ENCODE measurements at places on chromosomes 2 and 18.

DNA sequence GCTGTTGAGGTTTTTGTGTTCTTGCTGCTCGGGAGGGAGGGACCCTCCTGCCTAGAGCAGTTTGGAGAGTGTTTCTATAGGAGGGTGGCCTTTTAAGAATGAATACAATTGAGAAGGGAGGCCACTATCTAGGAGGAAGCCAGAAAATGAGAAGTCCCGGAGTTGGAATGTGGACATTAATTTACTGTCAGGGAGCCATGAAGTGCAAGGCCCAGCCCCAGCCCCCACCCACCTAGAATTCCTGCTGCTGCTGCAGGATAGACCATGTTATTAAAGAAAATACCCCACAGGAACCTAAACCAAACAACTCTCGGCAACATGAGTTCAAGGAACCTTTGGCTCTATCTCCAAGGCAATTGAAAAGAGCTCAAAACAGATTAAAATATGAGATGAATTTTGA, 46.0 kb downstream of the ZBTB7C start:
- no peak for DNase-seq

GRCh38 chr2:189402932-189403331, 38.3 kb upstream of the WDR75 start:
- no peak for DNase-seq

- DNase-seq: no peak
Measured at GRCh38 chr2:151654891-151655290, 79.4 kb downstream of the NEB start.

DNA sequence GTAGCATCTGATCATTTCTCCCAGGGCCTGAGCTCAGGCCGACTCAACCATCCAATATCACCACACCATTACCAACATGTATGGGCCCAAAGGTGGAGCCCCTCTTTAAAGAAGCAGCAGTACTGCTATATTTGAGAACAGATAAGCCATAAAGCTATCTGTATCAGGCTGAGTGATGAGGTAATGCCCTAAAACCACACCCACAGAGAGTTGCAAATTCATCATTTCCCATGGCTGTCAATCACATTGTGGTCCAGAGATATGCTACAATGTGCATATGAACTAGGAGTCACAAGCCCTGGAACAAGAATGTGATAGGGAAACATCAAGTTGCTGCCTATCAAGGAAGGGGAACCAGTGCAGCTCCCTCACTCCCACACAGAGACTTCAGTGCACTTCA, 52.6 kb upstream of the GALNT13 start:
- DNase-seq: no peak

DNA sequence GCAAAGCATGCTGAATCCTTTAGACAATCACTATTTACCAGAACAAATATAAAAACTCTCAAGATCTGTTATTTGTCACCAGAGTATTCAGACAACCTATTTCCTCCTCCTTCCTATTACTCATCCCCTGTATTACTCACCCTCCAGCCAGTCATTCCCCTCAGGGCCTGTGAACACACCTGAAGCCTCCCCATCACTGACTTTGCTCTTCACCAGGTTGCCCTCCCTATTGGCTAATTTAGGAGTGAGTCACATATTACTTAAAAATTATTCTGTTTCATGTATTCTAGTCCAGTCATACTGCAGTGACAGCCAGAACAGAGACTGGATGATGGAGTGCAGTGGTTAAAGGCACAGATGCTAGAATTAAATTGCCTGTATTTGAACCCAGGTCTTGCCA, 3.7 kb upstream of the ATG16L1 start:
- peak; percentile 79 for DNase-seq

GRCh38 chr18:11304928-11305327, 155.6 kb upstream of the PIEZO2 start:
- DNase-seq: no peak

DNA sequence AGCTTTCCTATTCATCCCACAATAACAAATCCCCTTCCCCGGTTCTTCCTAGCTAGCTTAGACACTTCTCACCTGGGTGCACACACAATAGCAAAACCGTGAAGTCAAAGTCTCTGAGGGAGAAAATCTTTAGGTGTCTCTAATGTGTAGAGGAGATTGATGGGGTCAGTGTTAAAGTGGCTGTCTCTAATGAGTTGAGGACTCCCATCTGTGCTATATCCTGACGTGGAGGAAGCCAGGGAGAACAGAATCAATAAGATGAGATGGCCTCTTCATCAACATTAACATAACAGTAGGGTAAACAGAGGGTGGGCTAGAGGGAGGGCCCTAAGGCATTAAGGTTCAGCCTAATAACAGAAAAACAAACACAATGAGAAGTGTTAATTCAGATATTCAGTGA, 120.4 kb downstream of the SLC5A7 start:
- no peak for DNase-seq

- no peak for DNase-seq
Measured at GRCh38 chr2:42087137-42087856, 39.5 kb downstream of the PKDCC start.

DNA sequence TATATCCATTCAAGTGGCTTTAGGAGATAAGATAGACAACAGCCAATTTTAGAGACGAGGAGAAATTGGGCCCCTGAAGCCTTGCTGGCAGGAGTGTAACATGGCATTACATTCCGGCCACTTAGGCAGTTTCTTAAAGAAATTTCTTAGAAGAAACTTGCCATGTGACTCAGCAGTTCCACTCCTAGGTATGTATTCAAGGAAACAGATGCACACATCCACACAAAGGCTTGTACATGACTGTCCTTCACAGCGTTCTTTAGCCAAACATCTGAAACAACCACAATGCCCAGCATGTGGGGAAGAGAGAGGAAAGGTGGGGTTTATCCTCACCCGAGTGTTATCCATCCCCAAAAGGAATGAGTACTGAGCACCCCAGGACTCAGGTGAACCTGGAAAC, 107.1 kb downstream of the NFATC1 start:
- no peak for DNase-seq

GRCh38 chr2:47346107-47346506, 56.8 kb upstream of the MSH2 start:
- no peak for DNase-seq

DNA sequence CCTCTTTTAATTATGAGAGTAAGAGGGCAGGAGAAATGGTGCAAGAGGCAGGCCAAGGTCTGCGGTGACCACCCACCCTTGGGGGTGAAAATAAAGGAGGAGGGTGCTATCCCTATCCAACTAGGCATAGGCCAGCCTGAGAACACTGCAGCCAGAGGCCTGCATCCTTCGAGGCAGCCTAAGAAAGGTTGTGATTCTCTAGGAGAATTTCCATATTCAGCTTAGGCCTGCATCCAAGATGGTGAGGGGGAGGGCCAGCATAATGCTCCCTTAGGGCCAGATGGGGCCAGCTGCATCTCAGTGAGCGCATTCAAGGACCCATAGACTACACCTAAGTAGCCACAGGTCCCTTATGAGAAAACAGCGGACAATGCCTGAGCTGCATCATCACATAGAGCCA, 3.5 kb upstream of the UPP2 start:
- no peak for DNase-seq

GRCh38 chr2:208488686-208489564, 82.3 kb downstream of the PTH2R start:
- DNase-seq: no peak

DNA sequence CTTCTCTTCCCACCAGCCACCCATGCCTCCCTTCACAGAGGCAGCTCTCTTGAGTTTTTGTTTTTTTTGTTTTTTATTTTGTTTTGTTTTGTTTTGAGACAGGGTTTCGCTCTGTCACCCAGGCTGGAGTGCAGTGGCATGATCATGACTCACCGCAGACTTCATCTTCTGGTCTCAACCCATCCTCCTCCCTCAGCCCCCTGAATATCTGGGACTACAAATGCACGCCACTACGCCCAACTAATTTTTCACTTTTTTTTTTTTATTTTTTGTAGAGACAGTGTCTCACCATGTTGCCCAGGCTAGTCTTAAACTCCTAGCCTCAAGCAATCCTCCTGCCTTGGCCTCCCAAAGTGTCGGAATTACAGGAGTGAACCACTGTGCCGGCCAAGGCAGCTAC, 161.4 kb downstream of the TRABD2A start:
- no peak for DNase-seq

GRCh38 chr18:74836296-74837139, 238.8 kb downstream of the ZNF407 start:
- DNase-seq: no peak

DNA sequence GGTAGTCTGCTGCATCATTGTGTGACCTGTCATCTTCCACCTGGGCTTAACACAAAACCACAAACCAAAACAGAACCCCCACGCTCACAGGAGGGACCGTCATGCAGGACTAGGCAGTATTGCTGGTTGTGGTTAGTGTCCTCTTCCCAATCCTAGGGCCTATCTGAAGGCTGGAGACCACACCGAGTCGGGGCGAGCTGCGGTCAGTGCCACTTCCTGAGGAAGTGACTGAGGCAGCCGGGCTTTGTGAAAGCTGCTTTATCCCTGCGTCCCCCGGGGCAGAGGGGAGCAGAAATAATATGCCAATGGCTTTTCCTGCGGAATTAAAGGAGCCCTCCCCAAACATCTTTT, 22.9 kb downstream of the ZNF532 start:
- peak; percentile 8 for DNase-seq

- no peak for DNase-seq
Measured at GRCh38 chr18:54939361-54939917, 19.8 kb downstream of the CCDC68 start.

DNA sequence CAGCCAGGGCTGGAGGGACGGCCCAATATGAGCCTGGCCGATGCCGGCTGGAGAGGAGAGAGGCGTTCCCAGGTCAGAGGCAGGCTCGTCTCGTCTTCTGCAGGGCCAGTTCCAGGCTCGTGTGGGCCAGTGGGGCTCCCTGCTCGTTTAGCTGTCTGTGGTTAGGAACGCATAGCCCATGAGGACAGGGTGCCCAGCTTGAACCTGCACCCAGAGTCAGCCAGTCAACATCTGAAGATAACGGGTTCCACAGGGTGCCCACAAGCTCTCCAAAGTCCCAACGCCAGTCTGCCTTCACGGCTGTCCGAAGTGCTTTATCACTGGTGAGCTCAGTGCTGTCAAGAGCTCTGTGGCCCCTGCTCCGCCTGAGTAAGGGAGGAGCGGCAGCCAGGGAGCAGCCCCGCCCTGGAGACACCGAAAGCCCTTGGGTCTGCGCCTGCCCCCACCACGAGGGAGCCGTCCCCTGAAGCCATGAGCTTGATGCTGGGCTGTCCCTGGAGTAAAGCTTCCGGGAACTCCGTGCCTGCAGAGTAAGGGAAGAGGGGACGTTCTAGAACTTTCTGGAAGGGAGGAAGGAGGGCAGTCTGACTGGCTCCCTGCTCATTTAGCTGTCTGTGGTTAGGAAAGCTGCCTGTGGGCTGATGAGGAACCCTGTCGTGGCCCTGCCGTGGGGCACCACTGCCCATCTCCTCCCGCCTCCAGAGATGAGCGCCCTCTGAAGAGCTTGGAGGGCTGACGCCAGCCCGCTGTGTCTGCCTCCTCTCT, 2.7 kb upstream of the HSBP1L1 start:
- DNase-seq: no peak

- DNase-seq: peak; percentile 39
Measured at GRCh38 chr2:24083567-24084385, 858 bp downstream of the TP53I3 start.

DNA sequence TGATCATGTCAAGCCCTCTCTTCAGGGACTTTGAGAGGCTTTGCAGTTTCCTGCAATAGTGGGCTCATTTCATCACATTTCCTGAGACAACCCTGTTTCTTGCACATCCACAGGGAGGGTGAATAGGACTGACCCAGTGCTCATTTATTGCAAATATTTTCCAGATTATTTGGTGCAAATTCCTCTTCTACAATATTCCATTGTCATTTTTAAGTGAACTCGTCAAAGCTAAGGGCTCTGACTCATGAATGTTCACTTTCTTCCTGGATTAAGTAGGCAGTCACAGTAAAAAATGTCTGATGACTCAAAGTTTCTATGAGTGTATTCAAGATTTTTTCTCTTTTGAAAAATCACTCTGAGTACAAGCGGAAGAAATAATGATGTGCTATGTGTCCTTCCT, 225.5 kb upstream of the GALNT5 start:
- DNase-seq: no peak

- DNase-seq: no peak
Measured at GRCh38 chr2:6079405-6079804, 387.2 kb downstream of the SOX11 start.

DNA sequence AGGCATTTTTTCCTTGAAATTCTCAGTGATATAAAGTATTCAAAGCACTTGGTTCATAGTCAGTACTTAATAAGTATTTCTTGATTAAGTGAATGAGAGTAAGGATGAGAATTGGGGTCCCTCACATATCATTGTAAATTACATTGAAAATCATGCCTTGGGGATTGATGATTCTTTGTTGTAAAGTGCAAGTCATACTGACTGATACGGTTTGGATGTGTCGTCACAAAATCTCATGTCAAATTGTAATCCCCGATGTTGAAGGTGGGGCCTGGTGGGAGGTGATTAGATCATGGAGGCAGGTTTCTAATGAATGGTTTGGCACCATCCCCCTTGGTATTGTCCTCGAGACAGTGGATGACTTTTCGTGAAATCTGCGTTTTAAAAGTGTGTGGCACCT, 385.9 kb downstream of the DLGAP1 start:
- DNase-seq: no peak

GRCh38 chr2:65466551-65466950, 34.2 kb upstream of the SPRED2 start:
- DNase-seq: no peak

DNA sequence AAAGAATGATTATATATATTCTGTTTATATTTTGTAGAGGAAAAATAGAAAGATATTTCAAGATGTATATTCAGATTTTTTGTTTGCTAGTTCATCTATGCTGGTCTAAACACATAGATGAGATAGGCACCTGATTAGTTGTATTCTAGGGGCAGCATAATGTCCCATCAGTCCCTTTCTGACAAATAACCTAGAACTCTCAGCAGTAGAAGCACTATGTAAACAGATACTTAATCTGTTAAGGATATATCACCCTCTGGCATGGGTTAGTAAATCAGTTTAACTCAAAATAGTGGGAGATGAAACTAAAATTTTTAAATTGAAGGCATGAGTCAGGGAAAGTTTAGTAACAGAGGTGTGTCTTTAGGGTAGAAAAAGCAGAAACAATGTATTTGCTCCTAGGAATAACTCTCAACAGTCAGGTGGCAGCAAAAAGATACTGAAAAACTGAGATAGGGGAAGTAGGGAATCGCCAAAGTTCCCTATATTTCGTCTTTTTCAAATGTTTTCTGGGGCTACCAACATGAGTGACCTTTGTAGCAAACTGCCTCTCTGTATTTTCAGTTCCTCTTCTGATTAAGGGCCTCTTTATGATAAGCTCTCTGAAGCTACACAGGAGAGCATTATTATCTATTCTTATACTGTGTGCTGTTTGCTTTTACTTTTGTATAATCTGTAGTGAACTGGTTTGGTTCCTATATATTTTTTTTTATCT, 5.7 kb downstream of the PPP1R1C start:
- DNase-seq: no peak

DNA sequence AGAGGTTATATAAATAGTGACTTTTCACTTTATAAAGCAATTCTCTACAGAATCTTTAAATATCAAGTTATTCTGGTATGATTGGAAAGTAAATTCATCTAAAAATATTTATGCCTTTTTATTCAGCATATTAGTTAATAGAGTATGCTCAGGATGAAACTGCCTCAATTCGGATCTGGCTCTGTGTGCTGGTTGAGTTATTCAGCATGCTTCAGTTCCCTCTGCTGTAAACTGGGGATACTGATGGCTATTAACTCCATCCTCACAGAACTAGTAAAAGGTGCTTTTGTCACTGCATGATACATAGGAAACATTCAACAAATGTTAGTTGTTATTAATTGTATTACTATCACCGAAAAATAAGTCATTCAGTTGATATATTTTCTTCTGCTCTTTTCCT, 250.3 kb downstream of the NRXN1 start:
- no peak for DNase-seq

- DNase-seq: no peak
Measured at GRCh38 chr2:11699686-11700670, 30.0 kb upstream of the NTSR2 start.

- DNase-seq: no peak
Measured at GRCh38 chr2:16726147-16726546, 60.5 kb upstream of the CYRIA start.

Data from stimulated activated CD4-positive, alpha-beta T cell treated with anti-CD3 and anti-CD28 coated beads, Interleukin-4, amount 100 ng/mL, for 24 hours (primary cell).